ENCODE measurements at places on chromosomes 16 and 17.

- no peak for DNase-seq
These were observed 67.9 kb downstream of the FTO start for GRCh38 chr16:53771655-53772497.

DNA sequence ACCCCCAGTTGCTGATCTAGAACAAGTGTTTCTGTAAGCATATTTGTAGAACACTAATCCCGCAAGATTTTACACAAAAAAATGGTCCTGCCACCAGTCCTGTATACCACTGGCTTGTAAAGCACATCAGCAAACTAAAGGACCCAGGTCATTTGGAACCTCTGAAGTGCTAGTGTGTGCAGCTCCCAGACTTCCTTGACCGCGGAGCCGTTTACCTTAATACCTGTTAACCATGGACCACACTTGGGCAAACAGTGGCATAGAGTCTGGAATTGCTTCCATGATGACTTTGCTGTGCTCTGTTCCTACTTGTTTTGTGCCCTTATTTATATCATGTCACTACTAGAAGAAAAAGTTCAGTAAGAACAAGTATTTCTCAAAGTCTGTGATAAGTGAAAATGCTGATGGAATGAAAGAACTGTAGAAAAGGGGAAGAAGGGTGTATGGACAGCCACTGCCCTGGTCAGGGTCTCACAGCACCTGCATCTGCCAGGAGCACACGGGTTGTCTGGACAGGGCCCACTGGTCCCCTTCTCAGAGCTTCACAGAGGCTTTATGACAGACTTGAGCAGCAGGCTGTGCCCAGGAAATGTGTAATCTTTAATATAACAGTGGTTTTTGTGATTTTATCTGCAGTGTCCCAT lies 29.3 kb downstream of the ALDH3A2 start:
- DNase-seq: no peak

DNA sequence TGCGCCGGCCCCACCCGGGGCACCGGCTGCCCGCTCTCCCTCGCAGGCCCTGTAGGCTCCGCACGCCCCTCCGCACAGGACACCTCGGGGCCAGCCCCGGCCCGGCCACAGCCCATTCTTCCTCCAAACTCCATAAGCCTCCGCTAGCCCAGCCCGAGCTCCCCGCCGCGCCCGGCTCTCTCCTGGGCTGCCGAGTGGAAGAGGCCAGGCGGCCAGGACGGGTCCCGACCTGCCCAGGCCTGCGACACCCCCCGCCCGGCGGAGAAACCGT lies 397 bp downstream of the NCOR1 start:
- DNase-seq: no peak

- DNase-seq: no peak
These were observed 124.6 kb downstream of the AXIN2 start for GRCh38 chr17:65436871-65437270.

GRCh38 chr17:8806253-8806925 lies 7.2 kb upstream of the MFSD6L start:
- DNase-seq: no peak

GRCh38 chr17:38789185-38789584 lies 10.2 kb downstream of the PIP4K2B start:
- no peak for DNase-seq

- no peak for DNase-seq
These were observed 315.3 kb downstream of the XYLT1 start for GRCh38 chr16:17155485-17155884.

- DNase-seq: no peak
These were observed 511.5 kb downstream of the TOX3 start for GRCh38 chr16:52035436-52035835.

DNA sequence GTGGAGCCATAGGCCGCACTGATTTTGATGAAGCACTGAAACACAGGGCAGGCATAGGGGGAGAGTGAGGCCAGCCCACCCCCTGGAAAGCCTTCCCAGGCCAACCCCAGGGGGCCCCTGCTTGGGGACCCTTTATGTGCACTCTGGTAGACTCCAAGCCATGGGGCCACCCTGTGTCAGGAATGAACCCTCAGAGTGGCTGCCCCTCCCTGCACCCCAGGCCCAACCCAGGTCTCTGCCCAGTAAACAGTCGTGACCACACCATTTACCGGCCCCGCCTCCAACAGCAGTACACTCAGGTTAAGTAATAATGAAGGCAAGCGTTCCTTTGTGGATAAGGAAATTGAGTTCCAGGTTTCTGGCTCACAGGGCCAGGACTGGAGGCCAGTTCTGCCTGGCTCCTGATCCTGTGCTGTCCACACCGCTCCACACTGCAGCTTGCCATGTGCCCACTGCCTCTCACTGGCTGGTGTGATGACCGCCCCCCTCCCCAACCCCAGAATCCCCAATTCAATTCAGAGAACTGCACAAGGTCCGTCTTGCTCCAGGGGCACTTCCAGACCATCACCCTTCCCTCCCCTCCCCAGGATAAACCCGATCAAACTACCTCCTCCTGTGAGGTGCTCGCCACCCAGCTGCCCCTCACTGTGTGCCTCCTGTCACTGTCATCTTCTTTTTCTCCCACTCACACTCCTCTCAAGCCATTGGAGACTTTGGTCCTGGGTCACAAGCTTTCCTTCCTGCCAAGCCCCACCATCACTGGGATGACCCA lies 13.6 kb downstream of the PIMREG start:
- no peak for DNase-seq

DNA sequence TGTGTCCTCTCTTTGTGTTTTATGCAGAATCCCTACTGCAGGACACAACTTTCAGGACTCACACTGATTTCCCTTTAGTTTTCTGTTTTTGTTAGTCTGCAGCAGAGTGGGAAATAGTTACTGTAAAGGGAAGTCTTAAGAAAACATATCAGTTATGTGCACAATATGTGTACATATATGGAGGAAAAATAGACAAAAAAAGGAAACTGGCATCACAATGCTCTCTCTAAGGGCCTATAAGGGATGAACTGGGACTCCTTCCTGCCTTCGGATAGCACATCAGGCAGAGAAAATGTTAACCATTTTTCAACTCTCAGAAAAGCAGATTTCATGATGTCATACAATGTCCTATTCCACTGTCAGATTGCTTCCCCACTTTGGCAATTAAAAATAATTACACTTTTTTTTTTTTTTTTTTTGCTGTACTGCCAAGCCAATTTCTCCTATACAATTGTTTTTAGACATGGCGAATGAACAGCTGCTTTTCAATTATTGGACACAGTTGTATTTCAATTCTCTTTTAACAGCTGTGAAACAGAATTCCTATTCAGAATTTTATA lies 112.5 kb upstream of the KCNJ16 start:
- no peak for DNase-seq

- no peak for DNase-seq
These were observed 1.6 kb downstream of the BAHCC1 start for GRCh38 chr17:81396722-81397313.

- no peak for DNase-seq
These were observed 2.0 kb downstream of the NCBP3 start for GRCh38 chr17:3843935-3844516.

GRCh38 chr17:30207655-30208054 lies 27.8 kb downstream of the SLC6A4 start:
- DNase-seq: no peak

- no peak for DNase-seq
These were observed 22.7 kb downstream of the MAPT start for GRCh38 chr17:45917081-45917480.

DNA sequence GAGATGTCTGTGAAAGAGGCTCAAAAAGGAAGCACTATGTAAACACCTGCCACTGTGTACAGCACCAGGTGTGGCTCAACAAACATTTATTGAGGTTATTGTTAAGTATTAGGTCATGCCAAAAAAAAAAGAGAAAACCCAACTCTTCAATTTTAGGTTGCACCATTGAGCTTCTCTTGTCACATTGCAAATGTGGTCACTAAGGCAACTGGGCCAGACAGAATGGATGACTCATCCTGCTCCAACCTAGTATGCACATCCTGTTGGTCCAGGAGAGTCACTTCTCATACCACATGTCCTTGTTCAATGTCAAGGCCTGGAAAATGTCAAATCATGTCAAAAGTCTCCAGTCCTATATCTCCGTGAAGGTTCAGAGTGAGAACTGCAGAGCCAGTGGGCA lies 25.0 kb downstream of the HOXB1 start:
- DNase-seq: no peak

GRCh38 chr17:35596530-35597233 lies 9.6 kb downstream of the AP2B1 start:
- DNase-seq: no peak

GRCh38 chr16:24178496-24178895 lies 77.6 kb upstream of the CACNG3 start:
- DNase-seq: no peak

DNA sequence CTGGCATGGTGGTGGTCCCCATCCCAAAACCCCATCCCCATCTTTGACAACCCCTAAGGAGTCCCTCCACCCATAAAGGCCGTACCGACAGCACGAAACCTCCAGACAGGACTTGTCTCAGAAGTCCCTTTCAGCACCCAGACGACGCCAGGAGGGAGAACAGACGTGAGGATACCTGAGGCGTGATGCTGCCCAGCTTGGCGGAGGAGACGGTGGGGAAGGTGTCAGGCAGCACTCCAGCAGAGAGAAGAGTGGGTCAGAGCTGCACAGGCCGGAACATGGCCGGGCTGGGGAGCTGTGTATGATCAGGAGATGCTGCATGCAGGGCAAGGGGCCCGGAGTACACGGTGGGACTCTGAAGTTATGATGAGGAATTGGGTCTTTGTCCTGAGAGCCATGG lies 244.2 kb downstream of the GSG1L start:
- no peak for DNase-seq
